ENCODE measurements at places on chromosomes 5 and 9.

DNA sequence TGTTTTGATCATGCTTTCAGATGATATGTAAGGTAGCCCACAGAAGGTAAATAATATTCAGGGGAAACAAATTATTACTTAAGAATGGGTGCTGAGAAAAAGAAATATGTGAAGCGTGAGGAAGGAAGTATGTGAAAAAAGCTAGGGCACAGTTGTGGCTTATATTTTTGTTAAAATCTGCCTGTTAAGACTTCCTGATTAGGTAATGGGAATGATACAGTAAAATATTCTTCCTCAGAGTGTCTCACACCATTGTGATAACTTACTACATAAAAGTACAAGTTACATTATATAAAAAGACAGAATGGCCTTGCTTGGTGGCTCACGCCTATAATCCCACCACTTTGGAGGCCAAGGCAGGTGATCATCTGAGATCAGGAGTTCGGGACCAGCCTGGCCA lies 18.7 kb upstream of the PARP8 start:
- no peak for DNase-seq

DNA sequence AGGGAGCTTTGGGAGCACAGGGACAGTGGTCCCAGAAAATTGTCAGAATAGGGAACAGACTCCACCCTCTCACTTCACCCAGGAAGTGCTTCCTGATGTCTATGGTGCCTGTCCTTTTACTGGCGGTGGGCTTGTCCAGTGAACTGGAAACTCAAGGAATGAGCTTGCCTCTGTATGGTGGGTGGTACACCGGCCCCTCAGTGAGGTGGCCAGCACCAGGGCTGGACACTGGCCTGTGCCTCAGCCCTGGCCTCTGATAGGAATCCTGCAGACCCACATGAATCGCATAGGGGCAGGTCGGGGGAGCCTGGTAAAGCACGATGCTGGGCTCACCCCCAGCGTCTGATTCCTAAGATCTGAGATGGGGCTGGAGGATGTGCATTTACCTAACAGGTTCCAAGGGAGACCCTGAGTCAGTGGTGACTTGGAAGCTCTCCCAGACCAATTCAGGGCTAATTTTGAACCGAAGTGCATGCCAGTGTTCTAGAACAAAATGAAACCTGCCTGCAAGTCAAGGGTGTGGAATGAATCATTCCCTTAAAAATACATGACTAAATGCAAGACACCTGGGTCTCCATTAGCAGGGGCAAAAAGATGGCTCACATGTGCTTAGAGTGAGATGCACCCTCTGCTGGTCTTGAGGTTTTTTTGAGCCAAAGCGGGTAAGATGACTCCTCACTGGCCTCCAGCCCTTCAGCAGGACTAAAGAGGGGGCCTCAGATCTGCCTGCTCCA lies 178.3 kb downstream of the HSPA4 start:
- DNase-seq = no peak

DNA sequence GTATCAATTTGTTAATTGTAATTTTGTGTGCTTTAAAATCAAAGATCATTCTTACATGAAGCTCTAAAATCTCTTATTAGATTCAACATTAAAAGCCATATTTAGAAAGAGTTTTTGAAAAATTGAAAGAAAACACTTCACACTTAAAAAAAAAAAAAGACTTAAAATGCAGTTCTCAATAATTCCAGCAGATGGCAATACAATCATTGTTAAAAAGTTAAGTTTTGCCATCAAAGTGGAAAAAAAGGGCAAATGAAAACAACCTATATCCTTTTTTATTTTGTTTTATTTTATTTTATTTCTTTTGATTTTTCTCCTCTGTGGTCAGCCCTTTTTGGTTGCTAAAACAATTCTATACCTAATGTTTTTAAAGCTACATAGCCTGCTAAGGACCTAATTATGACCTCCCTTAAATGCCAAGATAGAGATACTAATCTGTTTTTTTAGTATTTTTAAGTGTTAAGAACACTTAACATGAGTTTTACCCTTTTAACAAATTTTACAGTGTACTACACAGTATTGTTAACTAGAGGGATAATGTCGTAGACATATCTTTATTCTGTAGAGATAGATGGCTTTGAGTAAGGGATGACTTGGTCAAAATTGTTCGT lies 154.2 kb upstream of the DAB2 start:
- DNase-seq = no peak

DNA sequence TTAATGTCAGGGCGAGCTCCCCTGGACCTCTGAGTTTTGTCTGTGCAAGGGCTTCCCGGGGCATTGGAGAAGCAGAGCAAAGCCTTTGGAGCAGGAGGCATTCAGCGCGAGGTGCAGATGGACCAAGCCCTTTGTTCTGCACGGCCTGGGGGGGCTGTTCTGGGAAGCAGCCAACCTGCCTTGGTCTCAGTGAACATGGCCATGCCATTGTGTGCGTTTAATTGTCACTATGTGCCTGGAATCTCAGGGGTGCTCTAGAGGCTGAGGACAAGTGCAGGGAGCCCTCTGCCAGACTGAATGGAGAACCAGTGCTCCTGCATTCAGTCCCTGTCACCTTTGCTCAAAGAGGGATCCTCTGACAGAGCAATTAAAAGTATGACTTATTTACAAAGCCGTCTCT lies 329.4 kb downstream of the IRX1 start:
- no peak for DNase-seq

DNA sequence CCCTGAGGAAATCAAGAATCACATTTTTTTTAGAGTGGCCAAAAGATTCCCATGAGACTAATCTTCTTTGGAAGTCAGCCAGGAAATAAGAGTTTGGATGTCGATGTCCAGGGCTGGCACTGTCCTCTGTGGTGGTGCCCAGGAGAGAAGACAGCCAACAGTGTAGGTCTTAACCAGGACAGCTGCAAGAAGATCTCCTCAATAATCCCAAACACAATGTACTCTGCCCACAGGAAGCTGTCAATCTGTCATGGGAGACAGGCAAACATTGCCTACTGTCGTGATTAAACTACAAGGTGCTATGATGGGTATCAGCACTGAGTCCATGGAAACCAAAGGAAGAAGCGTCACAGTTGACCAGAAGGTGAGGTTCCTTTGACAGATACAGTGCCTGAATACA lies 174.1 kb downstream of the PIK3R1 start:
- DNase-seq = no peak

GRCh38 chr9:19870988-19871387 lies 82.2 kb upstream of the SLC24A2 start:
- DNase-seq = no peak

- DNase-seq = no peak
Observed at GRCh38 chr5:74763504-74763903, 3.4 kb downstream of the GFM2 start.

DNA sequence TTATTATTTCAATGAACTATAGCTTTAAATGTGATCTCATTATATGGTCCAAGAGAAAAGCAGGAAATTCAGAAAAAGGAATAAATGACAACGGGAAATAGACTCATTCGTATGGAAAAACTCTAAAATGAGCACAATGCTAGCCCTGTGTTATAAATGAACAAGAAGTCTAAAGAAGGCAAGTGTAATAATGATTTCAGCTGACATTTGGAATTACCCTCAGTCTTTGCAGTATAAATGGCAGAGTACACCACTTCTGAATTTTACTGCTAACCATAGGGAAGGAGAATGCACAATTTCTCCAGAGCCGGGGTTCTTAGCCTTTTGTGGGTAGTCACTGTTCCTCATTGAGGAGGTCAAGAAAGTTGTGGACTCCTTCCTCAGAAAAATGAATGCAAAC lies 93.1 kb downstream of the ANKRD55 start:
- DNase-seq = no peak

DNA sequence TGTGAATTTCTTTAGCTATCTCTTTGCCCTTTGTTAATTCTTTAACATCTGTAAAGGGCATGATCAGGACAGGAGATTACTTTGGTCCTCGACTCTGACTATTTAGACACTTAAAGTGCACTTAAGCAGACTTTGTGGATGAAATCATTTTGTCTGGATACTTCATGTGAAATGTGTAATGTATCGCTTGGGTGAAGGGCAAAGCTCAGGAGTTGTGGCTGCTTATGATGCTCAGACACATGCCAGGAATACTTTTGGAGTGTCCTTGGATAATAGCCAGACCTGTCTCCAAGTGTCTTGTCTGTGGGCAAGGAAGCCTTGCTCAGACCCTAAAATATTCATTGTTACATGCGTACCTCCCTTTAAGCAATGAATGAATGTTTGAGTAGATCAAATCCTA lies 87.8 kb downstream of the RAI14 start:
- DNase-seq = no peak

DNA sequence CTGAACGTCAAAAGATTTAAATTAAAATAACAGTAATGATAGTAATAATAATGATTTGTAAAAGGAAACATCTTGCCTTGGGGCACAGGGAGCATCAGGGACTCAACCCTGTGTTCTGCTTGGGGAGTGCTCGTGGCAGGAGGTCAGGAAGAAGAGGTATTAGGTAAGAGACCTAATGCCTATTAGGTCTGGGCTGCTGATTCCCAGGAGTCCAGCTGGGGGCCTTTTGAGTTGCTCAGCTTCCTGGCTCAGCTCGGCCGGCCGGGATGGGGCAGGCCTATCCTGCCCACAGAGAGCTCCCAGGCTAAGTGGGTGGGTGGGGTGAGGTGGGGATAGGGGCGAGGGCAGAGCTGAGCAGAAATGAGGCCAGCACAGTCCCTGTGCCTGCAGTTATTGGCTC lies 17.5 kb downstream of the LMX1B start:
- DNase-seq = no peak

DNA sequence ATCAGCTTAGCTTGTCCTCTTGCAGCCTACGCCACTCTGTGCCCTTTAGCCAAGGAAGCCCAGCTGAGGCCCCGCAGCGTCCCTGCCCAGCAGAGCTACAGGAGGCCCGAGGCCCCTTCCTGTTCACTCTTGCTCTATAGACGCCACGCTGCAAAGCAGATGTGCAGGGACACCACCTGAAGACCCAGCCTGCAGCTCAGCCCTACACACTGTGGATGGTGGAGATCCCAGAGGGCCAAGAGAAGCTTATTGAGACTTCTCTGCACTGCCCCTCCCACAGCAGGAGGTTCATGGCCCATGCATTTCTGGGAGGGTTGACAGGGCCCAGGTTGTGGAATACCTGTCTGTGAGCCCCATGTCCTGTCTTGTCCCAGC lies 33.6 kb downstream of the IRF1 start:
- no peak for DNase-seq

DNA sequence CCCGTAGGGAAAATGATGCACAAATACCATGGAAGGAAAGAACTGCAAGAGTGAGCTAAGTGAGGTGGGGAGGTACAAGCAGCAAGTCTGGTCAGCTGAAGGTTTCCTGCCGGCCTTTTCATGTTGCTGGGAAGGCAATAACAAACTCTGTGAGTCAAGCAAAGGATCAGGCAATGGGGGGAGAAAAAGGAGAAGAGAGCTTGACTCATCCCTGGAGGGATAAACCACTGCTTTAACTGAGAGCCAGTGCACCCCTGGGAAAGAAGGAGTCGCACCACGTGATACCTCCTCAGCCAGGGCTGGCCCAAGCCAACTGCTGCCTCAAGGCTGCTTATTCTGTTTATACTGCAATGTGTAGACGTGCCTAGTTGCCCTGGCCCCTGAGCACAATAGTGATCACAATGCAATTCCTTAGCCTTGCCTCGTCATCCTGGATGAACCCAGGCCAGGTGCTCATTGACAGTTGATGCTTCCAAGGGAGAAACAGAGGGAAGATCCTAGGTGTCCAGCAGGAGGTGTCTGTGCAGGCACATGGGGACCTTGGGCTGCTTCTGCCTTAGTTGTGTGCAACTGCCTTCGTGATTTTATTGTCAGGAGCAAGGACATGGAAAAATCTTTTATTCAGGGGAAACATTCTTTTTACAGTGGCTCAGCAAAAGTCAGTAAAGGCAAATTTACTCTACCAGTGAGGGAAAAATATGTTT lies 203.0 kb upstream of the TUT7 start:
- no peak for DNase-seq

DNA sequence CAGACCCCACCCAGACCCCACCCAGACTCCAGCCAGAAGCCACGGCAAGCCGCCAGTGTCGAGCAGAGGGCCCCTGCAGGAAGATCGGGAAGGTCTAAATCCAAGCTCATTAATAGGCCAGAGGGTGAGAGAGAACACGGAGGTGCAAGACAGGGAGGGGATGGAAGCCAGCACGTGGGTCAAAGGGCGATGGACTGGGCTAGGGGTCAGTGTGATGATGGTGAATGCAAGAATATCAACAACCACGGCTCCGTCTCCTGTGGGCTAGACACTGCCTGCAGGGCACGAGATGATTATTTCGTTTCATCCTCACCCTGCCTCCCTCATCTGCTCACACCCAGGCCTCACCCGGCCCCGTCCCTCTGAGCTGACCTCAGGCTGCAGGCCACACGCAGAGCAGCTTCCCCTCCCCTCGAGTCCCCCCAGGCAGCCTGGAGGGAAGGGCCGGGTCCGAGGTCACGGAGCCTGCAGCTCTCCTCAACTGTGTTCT lies 122.0 kb downstream of the COL23A1 start:
- no peak for DNase-seq

DNA sequence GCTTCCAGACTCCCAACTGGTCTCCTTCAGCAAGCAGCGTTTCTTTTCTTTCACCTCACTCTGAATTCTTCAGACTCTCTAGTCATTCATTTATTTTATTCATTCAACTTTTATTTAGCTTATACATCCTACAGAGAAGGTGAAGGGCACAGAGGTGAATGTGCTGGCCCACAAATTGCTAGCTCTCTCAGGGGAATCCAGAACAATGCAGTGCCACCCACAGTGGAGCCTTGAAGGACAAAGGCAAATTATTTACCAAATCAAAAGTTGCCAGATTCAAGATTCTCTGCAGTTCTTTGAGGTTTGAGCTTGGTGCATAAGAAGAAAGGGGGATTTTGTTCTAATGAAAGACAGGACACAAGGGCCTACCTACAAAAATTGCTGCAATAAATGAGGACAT lies 29.7 kb downstream of the GRIA1 start:
- DNase-seq = no peak

- no peak for DNase-seq
Observed at GRCh38 chr5:168978015-168978414, 322.9 kb downstream of the SLIT3 start.

DNA sequence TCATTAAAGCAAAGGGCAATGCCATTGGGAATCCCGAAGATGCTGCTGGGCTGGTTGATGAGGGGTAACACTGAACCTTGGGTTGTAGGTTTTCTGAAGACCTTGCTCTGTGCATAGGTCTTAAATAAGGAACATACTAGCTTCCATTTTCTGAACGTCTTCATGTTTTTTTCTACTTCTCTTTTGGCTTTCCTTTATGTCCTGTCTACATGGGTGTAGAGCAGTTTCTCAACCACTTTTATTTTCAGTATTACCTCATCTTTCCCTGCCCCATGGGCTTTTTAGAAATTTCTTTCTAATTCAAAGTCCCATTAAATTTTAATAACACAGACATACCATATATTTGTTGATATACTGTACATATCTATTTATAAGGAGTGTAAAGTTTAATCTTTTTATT lies at the start of gene IFNA14:
Gene IFNA14 (minus strand): TSS at position 95 of the 400 bp plus-strand sequence. CDS start 70 bp downstream, at position 25.
- DNase-seq = no peak
